Stimulated activated CD4-positive, alpha-beta T cell treated with anti-CD3 and anti-CD28 coated beads, TNF-alpha, amount 100 ng/mL, for 24 hours (primary cell): ENCODE measurements at places on chromosomes 2 and 18.
A peak's percentile ranks its signal among the peaks of the same experiment; 100 is the strongest.

GRCh38 chr2:174522553-174522952, 35.7 kb upstream of the GPR155 start:
- no peak for DNase-seq

DNA sequence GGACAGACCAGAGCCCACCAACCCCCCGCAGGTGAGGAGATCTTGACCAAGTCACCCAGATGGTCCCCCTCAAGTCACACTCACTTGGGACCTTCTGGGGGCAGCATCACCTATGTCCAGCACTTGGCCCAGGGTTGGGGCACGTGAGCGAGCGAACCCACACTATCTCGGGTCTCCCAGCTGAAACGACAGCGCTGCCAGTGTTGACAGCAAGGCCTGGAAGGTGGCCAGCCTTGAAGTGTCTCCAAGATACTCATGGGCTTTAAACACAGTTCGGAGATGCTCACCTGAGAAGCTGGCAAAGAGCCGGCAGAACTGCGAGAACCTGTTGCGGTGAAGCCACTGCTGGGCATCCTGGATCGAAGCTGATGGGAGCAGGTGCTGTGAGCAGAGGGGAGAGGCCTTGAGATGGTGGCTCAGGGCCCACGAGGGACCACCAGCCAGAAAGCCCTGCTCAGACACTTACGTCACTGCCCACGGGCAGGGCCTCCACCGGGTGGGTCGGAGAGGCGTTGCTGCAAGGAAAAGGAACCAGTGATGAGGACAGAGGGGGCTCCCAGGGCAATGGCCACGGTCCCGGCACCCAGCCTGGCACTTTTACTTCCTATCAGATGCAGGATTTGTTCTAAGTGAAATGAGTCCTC, 47.5 kb downstream of the TFCP2L1 start:
- no peak for DNase-seq

DNA sequence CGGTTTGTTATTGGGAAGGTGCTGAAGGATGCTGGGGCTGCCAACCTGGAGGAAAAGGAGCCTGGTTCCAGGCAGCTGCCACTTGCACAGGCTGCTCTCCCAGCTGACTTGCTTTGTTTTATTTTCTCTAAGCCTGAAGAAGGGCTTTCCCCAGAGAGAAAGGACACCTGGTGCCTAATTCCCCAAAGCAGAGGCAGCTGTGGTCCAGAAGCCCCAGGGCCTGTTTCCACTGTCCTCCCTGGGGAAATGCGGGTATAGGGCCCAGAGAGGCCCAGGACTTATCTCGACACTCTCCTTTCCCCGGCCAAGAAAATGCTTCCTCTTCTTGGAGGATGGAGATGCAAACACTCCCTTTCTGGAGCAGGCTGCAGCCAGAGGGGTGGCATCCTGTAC, 30.1 kb downstream of the INO80C start:
- no peak for DNase-seq

GRCh38 chr2:26479131-26479788, 1.3 kb upstream of the OTOF start:
- DNase-seq, result no peak

GRCh38 chr2:190970873-190971506, 43.0 kb downstream of the STAT1 start:
- DNase-seq, result no peak

DNA sequence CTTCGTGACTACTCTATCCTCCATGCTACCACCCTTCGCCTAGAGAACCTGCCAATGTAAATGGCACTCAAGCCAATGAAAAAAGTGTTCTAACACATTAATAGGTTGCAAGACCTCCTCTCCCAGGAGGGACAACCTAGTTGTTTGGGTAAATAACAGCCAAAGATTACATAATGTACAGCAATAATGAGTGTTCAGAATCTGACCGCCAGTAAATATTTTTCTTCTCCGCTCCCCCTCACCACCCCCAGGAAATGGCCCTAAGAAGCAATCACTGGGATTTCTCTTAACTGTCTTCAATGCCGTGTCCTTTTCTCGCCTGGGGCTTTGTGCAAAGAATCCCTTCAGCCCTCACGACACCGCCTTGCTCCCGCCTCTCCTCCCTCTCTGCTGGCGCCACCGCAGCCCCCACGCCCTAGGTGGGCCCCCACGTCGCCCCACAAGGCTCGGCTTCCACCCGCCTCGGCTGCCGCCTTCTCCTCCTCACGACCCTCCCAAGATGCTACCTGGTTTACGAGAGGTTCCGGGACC, 458 bp downstream of the HYCC2 start:
- DNase-seq, result no peak

DNA sequence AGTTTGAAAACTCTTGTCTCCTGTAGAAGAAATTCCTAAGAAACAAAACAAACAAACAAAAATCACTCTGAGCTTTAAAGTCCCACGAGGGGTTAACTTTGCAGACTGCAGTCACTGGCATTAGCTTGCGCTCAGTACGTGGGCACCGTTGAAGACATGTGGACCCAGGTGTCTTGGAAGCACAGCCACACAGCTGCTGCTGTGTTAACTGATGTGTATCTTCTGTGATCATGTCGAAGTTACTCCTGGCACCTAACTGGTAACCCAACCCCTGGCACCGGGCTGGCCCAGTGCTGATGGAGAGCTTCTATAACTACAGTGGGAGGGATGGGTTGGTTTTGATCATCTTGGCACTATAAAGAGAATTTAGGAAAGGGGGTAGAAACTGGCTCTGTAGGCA, 51.6 kb upstream of the FHL2 start:
- no peak for DNase-seq

- no peak for DNase-seq
Measured at GRCh38 chr18:64713284-64713683, 564.4 kb upstream of the LINC00305 start.

GRCh38 chr18:59820663-59821062, 79.1 kb upstream of the PMAIP1 start:
- DNase-seq, result no peak

DNA sequence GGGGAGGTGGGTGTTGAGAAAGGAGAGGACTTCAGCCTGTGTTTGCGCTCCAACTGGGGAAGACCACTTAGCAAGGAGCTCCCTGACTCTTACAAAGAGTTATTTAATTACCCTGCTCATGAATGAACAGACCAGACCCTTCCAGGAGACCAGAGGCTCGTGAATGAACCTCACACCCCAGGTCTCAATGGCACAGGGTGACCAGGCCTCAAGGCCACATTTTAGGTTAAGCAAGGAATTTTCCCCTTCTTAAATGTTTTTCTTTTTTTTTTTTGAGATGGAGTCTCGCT, 25.3 kb downstream of the SMAD7 start:
- DNase-seq, result no peak

DNA sequence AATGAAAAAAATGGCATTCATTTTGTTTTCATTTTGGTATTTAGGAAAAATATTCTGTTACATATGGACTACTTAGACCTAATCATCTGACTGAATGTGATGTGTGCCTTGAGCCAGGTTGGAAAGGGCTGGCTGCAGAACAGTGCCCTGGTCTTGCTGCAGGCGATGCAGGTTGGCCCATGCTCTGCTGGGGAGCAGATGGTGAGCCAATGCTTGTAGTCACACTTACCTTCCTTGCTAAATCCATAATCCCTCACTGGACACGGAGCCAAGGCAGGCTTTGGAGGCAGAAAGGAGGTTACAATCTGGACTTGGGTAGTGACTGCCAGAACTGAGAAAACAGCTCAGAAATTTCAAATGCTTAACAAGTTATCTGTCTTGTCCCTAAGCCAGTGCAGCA, 228.7 kb downstream of the ARHGAP15 start:
- DNase-seq, result no peak

- DNase-seq, result no peak
Measured at GRCh38 chr2:115678129-115678528, 1235.7 kb downstream of the DPP10 start.

DNA sequence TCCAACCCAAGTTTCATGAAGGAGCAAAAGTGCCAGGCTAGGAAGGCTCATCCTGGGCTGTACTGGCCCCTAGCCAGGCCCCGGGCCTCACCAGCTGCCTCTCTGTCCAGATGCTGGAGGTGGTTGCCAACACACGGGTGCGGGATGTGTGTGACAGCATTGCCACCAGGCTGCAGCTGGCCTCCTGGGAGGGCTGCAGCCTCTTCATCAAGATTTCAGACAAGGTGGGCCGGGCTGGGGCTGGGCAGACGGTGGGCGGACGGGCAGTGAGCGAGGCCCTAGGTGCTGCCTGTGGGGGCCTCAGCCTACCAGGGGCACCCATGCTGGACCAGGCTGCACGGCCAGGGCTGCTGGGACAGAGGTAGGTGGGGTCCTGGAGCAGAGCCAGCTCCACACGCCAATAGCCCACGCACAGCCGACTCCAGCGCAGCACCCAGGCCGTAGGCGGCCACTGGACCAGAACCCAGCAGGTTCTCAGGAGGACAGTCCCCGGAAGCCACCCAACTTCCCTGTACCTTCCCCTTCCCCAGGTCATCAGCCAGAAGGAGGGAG, 11.8 kb upstream of the GPR17 start:
- DNase-seq, result no peak

GRCh38 chr2:2191110-2191707, 139.9 kb downstream of the MYT1L start:
- DNase-seq, result no peak

GRCh38 chr2:239790313-239790712, 234.8 kb downstream of the NDUFA10 start:
- DNase-seq, result no peak

- DNase-seq, result no peak
Measured at GRCh38 chr2:102484310-102485061, 11.5 kb downstream of the SLC9A4 start.

- DNase-seq, result no peak
Measured at GRCh38 chr2:12948231-12948960, 231.7 kb downstream of the TRIB2 start.

- no peak for DNase-seq
Measured at GRCh38 chr2:26754539-26754938, 9.5 kb upstream of the SLC35F6 start.

- no peak for DNase-seq
Measured at GRCh38 chr2:171410101-171410500, 23.7 kb downstream of the METTL8 start.

DNA sequence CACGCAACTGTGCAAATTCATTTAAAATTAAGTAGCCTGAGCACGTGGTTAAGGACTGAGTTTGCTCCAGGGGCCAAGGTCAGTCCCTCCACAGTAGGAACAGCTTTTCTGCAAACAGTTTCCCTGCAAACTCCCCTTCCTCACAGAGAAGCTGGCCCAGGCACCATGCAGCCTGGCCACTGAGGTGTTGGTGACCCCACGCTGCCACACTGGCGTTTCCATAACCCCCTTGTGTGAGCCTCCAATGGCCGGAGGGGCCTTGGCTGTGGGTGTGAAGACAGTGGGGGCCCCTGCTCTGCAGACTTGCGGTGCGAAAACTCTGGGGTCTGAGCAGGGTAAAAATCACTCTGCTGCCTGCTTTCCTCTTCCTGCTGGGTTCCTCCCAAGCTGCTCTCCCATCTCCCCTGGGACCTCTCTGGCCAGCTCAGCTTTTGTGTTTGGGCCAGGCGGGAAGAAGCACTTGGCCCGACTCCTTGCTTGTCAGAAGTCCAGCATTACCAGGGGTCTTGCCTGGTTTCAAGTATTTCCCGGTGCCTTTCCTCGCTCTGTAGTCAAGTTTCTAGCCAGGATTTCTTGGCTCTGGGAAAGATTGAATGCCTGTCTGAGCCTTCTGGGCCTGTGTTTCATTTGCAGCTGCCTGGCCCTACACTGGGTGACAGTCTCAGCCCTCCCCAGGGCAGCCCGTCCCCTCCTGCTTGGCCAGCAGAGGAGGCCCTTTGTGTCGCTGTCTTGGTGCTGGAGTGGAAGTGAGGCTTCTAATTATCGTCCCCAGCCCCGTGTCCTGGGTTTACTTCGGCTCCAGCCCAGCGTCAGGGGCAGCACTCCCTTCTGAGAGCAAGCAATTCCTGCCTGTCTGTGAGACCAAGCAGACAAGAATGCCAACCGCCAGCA, 131.4 kb upstream of the SLC1A4 start:
- DNase-seq, result no peak

GRCh38 chr2:28352104-28352503, 40.6 kb upstream of the FOSL2 start:
- DNase-seq, result no peak

GRCh38 chr18:45621061-45621511, 5.8 kb downstream of the SLC14A2 start:
- peak; percentile 3 for DNase-seq

- DNase-seq, result no peak
Measured at GRCh38 chr18:9642799-9643462, 28.6 kb upstream of the PPP4R1 start.

GRCh38 chr2:84495539-84496146, 20.7 kb upstream of the DNAH6 start:
- no peak for DNase-seq
